ENCODE measurements at places on chromosomes 6 and 20.
A peak's percentile ranks its signal among the peaks of the same experiment; 100 is the strongest.

DNA sequence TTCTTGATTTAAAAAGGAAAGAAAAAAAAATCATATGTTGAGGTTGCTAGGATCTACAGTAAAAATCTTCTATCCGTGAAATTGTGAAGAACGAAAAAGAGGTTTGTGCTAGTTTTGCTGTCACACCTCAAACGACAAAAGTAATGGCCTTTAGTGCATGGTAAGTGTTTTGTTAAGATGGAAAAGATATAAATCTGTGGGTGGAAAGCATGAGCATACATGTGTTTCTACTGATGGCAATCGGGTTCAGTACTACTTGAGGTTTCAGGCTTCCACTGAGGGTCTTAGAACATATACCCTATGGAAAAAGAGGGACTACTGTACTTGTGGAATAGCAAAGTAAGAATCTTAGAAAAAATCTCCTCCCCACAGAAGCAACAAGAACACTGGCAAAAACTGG lies 58.0 kb downstream of the AHI1 start:
- DNase-seq, result no peak

DNA sequence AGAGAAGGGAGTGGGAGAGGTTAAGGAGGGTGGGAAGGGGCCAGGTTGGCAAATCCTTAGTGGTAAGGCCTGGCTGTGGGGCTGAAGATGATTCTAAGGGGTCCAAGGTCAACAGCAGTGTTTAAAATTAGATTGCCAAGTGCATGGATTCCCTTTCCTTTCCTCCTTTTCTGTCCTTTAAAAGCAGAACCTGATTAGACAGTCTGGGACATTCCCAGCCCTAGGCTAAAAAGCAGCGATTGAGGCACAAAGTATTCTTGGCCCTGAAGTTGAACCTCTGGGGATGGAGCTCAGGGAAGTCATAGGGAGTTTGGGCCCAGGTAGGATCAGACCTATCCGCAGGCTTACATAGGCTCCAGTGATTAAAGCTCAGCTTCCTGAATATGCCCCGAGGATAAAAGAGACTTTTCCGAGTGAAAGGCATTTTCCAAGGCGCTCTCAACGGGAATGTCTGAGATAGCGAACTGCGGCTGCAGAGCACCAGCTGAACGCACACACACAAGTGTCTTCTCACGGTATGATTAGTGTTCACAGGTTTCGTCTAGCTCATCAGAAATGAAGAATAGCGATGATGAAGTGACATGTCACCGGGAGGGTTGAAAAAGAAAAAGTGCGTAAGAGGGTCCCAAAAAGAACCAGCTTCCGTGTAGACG lies 787 bp upstream of the CARMIL1 start:
- DNase-seq, result no peak

- no peak for DNase-seq
These were observed 55.7 kb downstream of the KHDC1L start for GRCh38 chr6:73169633-73170032.

- no peak for DNase-seq
These were observed 19.9 kb downstream of the CAPN11 start for GRCh38 chr6:44178424-44179071.

- DNase-seq, result no peak
These were observed 130.4 kb upstream of the SMLR1 start for GRCh38 chr6:130696806-130697205.

GRCh38 chr6:35014786-35015185 lies 125.7 kb downstream of the ANKS1A start:
- DNase-seq, result peak; percentile 13

GRCh38 chr6:85136310-85136709 lies 313.6 kb upstream of the NT5E start:
- no peak for DNase-seq
